Stromal cell of bone marrow (primary cell): ENCODE measurements at places on chromosomes 6 and 20.

DNA sequence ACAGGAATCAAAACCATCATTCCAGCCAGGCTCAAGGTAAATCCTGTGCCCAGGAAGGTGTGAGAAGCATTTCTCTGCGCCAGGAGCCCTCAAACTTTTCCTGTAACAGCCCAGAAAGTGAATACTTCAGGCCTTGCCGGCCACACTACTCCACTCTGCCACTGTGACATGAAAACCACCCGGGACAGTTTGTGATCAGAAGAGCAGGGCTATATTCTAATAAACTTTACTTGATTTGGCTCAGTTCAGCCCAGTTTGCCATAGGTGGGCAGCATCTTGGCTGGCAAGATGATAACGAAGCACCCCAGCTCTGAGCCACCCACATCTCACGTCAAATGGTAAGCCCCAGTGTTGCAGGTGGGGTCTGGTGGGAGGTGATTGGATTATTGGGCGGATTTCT lies 249.4 kb downstream of the DLL1 start:
- DNase-seq, result no peak

DNA sequence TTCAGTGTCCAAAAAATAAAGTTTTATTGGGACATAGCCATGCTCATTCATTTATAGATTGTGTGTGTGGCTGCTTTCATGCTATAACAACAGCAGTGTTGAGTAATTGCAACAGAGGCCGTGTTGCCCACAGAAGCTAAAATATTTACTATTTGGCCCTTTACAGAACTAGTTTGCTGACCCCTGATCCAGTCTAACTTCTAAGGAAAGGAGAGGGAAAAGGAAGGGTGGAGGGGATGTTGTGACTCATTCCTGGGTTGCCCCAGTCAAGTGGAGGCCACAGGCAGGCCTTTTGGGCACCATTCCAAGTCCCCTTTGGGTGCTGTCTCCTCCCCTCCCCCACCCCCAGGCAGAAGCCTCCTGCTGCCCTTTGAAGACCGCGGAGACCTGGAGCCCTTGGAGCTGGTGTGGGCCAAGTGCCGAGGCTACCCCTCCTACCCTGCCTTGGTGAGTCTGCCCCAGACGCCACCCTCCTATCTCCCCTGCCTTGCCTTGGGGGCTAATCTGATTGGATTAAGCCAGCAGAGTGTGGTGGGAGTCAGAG lies 28.4 kb downstream of the BRPF3 start:
- DNase-seq, result no peak

DNA sequence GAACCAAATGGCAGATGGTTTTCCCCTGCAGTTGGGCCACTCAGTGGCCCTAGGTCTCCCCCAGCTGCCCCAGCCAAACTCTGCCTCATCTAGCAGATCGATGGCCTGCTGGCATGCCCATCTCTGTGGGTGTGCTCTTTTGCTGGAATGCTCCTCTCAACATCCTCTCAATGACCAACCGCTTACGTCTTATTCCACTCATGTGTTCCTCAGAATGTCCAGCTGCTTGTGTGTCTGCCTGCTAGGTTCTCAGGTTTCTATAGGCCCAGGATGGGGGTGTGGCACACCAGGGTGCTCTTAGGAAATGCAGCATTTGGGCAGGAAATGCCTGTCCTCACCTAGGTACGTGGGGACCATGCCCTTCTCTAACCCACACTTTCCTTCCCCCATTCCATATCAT lies 509.9 kb upstream of the SYNCRIP start:
- DNase-seq, result no peak

- DNase-seq, result no peak
Observed at GRCh38 chr6:3541006-3541585, 84.2 kb upstream of the SLC22A23 start.

GRCh38 chr6:150934380-150934779 lies 68.9 kb downstream of the MTHFD1L start:
- DNase-seq, result peak; percentile 55

DNA sequence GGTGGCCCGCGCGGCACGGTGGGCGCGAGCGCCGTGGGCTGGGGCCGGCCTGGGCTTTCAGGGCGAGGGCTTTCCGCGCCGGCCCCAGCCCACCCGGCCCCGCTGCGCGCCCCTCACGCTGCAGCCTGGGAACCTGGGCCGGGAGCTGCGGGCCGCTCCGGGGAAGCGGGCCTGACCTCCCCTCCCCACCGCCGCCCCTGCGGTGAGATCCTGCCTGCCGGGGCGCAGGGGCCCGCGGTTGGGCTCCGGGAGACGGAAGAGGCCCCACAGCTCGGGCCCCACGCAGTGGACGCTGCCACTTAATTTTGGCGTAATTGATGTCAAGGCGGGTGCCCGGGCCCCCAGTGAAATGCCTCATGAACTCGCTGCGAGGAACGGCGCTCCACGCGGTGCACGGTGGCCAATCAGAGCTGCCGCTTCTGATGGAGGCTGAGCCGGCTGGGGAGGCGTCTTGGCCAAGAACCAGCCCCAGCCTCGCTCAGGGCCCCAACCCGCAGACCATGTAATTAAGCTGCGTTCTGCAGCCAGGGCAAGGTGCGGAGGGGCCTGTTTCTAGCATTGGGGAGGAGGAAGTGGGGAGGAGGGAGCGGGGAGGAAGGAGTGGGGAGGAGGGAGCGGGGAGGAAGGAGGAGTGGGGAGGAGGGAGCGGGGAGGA lies 96.1 kb upstream of the BHLHE23 start:
- no peak for DNase-seq

DNA sequence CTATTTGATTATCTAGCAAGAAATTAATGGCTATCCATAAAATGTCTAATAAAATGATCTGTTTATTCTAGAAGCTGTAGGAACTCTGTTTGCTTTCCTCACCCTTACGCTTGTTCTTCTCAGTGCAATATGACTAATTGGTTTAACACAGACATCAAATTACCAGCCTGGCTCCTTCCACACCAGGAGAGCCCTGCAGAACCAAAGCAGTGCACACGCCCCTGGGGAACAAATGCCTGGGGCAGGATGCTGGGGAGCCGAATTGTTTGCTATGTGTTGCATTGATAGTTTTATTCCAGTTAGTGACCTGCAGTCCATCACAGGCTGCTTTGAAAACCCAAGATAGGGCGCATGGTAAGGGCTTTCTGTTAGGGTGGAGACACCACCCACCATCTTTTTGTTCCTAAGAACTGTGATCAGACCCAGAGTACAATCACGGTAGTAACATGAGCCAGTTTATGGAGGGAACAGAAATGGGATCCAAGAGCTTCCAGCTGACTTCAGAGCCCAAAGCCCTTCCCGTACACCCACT lies 126.4 kb upstream of the CD93 start:
- DNase-seq, result no peak

- peak; percentile 20 for DNase-seq
Observed at GRCh38 chr6:7998103-7998725, 66.0 kb downstream of the BLOC1S5 start.

- no peak for DNase-seq
Observed at GRCh38 chr6:34157851-34158250, 12.0 kb upstream of the GRM4 start.

DNA sequence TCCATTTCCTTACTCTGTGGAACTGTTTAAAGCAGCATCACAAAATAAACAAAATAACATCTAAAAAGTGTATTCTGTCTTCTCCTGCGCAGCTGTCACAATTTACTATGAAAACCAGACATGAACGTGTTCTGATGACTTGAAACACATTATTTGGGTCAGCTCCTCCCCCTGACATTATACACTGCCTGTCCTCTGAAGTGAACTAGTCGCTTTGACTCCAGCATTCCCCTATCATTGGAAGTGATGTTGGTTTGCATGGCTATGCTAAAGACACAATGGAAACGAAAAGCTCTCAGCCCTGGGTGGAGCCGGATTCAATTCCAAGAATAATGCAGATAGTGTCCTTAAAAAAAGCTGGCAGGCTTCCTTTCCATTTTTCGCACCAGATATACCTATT lies 125.9 kb downstream of the FYN start:
- DNase-seq, result no peak

- peak; percentile 76 for DNase-seq
Observed at GRCh38 chr6:27518881-27519795, 46.2 kb upstream of the ZNF184 start.

DNA sequence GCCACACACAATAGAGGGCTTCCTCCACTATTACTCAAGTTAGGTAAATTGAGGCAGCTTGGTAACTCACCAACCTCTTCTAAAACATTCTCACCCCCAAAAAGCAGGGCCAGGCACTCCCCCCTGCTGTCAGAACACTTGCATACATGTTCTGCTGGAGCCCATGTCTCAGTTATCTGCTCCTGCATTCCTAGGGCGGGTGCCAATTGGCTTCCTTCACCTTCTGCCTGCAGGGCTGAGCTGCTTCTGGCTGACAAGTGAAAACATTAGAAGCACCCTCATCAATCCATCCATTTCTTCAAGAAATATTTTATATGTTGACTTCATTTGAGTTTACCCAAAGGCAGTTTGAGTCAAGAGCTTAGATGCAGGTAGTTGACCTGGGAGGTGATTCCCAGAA lies 4.5 kb upstream of the ENTPD6 start:
- no peak for DNase-seq

DNA sequence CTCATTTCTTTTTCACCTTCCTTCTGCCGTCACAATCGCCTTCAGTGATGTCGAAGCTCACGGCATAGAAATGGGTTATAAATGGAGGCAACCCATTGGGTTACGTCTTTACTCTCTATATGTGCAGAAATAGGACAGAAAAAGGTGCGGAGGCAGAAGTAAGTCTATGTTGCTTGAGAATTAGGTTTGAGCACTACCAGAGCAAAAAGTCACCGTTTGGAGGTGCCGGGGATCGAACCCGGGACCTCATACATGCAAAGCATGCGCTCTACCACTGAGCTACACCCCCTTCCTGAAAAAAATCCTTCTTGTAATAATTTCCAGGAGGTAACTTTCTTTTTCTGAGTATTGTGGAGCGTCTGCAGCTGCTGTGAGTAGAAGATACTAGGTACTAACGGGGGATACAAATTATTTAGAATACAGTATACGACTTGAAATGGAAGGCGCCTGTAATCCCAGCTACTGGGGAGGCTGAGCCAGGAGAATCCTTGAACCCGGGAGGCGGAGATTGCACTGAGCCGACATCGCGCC lies 134.2 kb downstream of the TRIM27 start:
- no peak for DNase-seq

DNA sequence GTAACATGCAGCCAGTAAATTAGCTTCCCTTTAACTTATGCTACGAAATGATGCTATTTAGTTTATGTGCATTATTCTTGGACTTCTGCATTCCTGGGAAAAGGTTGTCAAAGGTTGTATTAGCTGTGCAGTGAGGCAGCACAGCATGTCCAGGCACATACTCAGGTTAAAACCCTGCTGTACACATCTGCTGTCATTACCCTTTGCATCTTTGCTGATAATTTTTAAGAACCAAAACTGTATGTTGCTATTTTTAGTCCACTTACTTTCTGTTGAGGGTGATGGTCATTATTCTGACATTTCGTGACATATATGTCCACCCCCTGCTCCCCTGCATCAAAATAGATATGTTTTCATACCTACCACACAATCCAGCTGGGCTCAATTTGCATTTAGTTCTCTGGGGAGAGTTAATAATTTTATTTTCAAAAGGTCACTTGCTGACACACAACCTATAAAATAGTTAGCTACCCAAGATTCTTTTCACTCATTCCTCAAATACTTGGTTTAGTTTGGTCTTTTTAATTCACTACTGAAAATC lies 142.5 kb upstream of the SPACA1 start:
- DNase-seq, result no peak

GRCh38 chr20:49310705-49311104 lies 32.8 kb upstream of the ZNFX1 start:
- DNase-seq, result no peak

- DNase-seq, result no peak
Observed at GRCh38 chr6:152341596-152341995, 295.6 kb downstream of the SYNE1 start.

DNA sequence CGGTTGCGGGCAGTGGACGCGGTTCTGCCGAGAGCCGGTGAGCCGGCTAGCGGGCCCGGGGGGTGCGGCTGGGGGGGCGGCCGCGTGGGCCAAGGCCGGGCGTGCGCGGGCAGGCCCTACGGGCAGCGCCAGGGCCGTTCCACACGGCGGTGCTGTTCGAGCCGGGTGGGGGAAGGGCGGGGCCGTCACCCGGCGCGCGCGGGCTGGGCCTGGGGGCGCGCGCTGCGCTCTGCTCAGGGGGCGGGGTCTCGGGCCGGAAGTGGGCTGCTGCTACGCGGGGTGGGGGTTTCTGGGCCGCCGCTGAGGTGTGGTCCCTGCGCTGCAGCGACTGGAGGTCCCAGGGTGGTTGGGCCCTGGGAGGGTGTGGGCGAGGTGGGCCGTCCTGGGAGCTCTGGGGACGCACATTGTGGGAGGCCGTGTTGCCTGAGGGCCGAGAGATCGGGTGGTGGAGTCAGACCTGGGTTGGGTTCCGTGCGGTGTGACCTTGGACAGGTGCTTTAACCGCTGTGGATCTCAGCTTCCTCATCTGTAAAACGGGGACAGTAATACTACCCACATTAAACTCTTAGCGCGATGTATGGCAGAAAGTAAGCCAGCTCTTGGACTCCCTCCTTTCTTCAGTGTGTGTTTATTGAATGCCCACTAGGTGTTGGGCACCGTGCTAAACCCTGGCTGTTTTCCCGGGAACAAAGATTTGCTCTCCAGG lies 391 bp downstream of the MAPRE1 start:
- no peak for DNase-seq

- no peak for DNase-seq
Observed at GRCh38 chr6:42332916-42333315, 115.3 kb upstream of the MRPS10 start.

DNA sequence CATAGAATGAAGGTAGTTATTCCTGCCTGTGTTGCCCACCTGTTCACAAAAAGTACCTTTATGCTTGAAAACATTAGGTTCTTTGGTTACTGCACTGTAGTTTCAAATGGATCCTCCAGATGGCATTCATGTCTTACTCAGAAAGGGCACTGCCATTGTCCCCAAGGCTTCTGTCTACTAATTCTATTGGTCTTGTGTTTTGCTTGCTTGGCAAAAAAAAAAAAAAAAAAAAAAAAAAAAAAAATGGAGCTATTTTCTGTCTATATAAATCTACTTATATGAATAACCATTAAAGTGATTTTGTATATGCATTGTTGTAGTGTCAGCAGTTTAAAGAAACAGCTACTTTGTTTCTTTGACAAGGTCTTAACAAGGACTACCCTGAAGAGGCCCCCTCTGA lies 12.7 kb upstream of the EFHC1 start:
- no peak for DNase-seq

DNA sequence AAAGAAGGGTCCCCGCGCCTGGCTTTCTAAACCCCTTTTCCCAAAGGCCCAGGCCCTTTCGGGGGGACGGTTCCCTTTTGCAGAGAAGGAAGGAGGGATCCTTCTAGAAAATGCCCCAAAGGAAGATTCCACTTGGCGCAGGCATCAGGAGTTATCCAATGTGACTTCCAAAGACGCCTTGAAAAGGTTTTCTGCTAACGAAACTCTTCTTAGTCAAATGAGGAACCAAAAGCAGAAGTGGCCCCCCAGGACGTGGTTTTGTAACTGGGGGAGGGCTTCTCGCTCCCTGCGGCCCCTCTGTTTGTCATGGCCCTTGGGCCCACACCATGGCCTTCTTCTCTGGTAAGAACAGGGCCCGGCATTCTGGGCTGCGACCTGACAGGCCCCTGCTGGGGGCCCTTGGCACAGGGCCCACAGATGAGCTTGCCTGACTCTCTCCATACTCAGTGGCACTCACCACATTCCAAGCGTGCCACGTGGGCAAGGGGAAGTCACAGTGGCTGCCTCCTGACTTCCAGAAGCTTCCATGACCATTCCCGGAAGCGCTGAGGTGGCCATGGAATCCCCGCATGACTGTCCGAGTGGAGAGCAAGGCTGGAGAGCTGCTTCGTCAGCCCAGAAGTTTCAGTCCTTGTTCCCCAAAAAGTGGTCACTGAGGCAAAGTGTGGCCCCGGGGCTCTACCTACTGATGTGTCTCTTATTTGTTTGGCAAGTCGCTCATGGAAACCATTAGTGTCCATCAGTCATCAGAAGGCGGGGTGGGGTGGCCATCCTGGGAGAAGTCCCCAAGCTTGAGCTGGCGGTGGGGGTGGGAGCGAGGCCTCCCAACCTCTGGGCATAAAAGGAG lies 834 bp upstream of the CTSZ start:
- no peak for DNase-seq
